Heart right ventricle (tissue), 16 donors: ENCODE measurements at places on chromosomes 7 and 10.

GRCh38 chr10:15571575-15571974, 148.1 kb downstream of the ITGA8 start:
- peak; percentile 19 for DNase-seq

DNA sequence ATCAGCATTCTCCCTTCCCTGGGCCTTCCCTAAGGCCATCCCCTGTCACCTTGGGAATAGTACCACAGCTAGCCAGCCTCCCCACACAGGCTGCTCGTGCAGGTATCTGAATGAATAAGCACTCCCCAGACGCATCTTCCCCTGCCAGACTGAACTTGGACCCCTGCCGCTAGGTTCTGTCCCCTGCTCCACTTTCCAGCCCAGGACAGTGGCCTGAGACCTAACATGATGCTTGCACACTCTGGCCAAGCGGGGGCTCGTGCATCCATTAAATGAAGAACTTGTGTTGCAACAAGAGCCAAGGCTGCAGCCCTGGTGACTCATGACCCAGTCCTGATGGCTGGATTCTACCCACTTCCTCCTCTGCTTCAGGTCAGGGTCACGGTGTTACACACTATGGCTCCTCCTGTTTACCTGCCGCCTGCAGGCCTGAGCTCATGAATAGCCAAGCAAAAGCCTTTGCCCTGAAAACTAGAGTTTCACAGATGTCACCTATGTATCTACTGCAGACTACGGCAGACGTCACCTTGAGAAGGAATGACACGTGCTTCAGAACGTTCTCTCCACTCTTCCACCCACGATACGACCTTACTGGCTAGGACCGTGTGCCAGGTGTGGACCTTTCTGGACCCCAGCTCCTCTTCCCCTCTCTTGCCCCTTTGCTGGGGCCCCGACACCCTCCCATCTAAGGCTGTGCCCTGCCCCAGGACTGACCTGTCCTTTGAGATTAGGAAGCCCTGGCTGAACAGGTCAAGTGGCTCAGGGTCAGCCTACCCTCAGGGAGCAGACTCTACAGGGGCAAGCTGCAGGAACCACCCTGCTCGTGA, 6.5 kb downstream of the ASB13 start:
- no peak for DNase-seq

DNA sequence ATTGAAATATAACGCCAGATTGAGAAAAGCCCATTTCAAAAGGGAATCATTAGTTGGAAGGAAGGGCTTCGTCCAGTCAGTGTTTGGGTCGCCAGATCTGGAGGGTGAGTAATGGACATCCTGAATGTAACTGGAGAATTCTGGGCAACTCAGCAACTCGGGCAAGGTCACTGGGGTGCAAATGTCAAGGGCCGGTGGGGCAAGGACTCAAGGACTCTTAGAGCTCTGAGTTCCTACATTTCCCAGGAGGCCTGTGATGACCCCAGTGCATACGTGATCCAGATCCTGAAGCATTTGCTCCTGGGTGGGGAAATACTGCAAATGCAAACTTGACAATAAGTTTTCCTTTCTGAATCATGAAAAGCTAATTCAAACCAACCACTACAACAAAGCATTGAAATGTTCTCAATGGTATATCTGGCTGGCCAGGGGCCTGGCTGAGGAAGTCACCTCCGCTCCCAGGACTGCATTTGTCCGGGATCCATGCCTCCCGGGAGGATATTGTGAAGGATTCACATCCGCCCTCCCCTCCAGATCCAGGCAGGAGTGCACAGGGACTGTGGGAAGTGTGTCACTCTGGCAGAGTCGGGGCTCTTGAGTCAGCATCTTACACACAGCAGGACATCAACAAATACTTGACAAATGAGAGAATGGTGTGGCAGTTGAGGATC, 164.0 kb downstream of the FANK1 start:
- peak; percentile 41 for DNase-seq

DNA sequence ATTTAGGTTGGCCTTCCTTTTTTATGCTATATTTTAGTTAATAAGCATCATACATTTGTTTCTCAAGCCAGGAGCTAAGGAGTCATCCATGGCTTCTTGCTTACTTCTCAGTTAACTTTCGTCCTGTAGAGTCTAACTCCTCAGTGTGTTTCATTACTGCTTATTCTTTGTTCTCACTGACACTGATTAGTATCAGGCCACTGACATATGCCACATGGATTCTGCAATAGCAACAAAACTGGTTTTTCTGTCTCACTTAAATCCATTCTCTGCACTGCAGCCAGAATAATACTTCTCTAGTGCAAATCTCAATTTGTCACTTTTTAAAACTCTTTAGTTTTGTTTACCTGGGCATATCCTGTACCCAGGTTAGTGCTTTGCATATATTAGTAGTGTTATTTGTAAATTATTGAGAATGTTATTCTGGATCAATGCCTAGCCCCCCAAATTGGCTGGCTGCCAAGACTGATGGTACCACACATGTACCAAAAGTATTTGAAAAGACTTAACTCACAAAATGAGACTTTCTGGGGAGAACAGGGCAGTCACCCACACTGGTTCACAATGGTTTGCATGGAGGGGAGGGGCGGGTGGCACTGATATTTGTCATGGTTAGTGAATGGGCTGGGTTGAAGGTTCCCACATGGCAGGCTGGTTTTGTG, 79.1 kb downstream of the CCSER2 start:
- DNase-seq = no peak

DNA sequence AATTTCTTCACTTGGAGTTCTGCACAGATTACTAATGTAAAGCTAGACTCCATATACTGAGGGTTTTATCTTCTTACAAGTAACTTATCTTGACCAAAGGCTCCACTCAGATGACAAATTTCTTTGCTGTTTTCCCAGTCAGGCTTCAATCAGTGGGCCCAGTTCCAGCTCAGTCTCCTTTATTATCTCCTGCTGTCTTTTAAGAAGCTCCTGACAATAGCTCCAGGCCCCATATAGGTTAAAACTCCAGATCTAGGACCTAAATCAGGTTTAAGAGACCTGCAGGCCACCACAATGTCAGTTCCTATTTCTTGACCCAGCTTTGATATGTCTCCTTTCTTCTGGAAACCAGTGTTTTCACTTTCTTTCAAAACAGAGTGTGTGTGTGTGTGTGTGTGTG, 165.2 kb downstream of the RELN start:
- DNase-seq = no peak

- no peak for DNase-seq
These were observed 134.1 kb upstream of the KLF14 start for GRCh38 chr7:130868139-130868538.

GRCh38 chr10:118956802-118957442, 72.6 kb upstream of the NANOS1 start:
- peak; percentile 57 for DNase-seq

DNA sequence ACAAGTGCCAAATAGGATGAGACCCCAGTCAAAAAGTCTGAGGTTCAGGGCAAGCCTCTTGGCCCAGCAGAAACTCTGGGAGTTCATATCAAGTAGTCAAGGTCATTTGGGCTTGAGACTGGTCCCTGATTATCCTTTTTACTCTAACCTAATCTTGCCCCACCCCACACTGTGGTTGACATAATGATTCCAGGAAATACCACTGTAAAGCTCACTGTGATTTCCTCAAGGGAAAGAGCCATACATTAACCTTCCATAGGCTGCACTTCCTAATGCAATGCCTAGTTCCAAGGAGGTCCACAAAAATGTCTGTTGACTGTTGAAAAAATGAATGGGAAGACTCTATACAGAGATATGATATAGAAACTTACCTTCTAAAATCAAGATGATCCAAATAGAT, 52.9 kb upstream of the CHCHD3 start:
- no peak for DNase-seq

- no peak for DNase-seq
These were observed 36.1 kb downstream of the NET1 start for GRCh38 chr10:5448333-5449001.

GRCh38 chr7:56174875-56175760, 58.9 kb upstream of the NUPR2 start:
- peak; percentile 14 for DNase-seq
